ENCODE measurements at places on chromosomes 13 and 19. TPM values are rescaled to one million over a fixed set of nuclear protein-coding genes. Genes with fewer than 3 reads are reported as not detected.

DNA sequence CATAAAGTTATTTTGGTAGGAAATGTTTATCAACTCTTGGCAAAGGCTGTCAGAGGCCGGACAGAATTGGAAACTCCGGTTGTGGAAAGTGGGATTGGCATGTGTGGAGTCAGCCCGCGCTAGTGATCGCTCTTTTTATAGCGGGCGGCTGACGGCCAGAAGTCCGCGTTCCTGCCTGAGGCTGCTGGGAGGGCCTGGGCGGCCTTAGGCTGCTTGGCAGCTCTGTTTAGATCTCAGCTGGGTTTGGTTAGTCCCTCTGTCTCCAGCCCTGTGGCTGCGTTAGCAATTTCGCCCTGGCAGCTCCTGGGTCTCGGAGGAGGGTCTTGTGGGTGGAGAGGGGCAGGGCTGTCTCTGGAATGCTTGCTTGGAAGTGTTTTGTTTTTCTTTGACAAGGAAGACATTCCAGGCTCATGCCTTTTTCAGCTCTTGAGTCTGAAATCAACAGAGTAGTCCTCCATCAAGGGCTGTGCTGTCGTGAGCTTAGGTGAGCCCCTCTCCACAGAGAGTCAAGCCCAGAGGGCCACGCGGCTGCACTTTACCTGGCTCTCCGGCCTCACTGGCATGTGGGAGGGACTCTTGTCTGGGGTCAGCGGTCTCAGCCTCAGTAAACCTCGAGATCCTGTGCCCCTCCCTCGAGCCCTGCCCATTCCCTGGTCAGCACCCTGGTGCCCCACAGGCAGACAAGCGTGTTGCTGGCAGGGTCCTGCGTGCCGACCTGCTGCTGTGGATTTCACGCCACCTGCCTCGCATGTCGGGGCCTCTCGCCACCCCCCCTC, 22.5 kb downstream of the DOT1L start:
- DNase-seq: no peak

- DNase-seq: no peak
Measured at GRCh38 chr19:30881281-30881680, 468.0 kb downstream of the TSHZ3 start.

Gene C2CD4C
- total RNA-seq: 20.8 TPM

DNA sequence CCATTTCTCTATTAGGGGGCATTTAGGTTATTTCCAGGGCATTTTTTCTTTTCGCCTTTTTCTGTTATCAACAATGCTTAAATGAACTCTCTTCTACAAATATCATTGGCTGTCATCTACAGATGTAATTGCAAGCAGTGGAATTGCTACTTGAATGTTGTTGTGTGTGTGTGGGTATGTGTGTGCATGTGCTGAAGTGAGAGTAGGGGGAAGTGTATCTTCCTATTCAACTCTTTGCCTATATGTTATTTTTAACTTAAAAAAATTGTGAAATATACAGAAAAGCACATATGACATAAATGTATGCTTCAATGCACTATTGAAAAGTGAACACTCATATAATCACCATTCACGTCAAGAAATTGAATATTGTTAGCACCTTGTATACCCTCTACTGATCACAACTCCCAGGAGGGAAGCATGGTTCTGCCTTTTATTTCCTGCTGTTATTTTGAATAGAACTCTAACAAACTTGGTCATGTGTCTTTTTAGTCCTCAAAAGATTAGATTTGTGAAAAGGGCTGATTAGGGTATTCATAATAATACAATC, 24.7 kb downstream of the WDFY2 start:
- no peak for DNase-seq

GRCh38 chr13:20711301-20712044, 8.0 kb downstream of the IL17D start:
- DNase-seq: no peak

Gene TNFSF9
- 2.0 TPM for total RNA-seq

GRCh38 chr13:35988648-35989081, 142.5 kb downstream of the DCLK1 start:
- DNase-seq: no peak

Data from frontal cortex (tissue), 4 donors.